ENCODE measurements at places on chromosomes 5 and 9.

GRCh38 chr5:99589424-99589823 is 660.6 kb upstream of the CHD1 start:
- DNase-seq, result no peak

DNA sequence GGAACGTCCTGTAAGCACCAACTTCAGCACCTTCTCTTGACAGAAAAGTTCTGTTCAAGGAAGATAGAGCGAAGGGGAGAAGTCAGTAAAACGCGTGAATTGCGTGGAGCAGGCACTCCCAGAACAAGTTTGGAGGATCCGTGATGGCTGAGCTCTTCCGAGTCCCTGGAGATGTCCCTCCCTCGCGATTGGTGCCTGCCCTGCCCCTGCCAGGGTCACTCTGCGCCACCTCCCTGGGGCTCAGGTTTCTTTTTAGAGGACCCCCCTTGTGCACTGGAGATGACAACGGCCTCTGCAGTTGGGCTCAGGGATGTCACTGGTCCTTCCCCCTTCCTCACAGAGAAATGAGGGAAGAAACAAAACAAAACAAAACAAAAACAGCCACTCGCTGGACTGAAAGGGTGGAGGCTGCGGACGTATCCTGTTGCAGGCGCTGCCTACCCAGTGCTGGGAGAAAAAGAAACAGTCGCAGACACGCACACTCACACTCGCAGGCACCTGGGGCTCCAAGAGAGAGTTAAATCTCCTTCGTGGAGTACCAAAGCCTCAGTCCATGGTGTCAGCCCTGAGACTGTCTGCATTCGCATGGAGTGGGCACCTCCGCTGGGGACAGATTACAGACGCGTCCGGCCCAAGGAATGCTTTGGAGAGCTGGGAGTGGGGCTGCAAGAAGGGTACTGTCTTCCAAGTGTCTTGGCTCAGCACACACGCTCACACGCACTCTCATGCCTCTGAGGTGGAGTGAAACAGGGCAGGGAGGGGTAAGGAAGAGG is 512.7 kb downstream of the SLCO4C1 start:
- no peak for DNase-seq

DNA sequence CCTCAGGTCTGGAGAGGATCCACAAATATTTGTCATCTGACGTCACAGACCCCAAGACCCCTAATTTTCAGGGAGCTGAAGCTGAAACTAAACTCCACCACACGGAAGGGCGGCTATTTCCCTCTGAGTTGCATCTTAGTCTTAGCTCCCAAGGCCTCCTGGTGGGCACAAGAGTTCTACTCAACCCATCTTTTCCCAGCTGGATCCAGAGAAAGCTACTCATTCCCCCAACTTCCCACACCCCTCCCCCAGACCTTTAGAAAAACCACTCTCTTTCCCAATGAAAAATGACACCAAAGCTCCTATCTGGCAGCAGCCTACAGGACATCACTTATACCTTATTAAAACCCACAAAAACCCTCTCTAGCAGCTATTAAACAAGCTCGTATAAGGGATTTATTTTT is 67.1 kb upstream of the SLC1A1 start:
- no peak for DNase-seq

- no peak for DNase-seq
Observed at GRCh38 chr5:160799184-160799583, 52.8 kb downstream of the ATP10B start.

DNA sequence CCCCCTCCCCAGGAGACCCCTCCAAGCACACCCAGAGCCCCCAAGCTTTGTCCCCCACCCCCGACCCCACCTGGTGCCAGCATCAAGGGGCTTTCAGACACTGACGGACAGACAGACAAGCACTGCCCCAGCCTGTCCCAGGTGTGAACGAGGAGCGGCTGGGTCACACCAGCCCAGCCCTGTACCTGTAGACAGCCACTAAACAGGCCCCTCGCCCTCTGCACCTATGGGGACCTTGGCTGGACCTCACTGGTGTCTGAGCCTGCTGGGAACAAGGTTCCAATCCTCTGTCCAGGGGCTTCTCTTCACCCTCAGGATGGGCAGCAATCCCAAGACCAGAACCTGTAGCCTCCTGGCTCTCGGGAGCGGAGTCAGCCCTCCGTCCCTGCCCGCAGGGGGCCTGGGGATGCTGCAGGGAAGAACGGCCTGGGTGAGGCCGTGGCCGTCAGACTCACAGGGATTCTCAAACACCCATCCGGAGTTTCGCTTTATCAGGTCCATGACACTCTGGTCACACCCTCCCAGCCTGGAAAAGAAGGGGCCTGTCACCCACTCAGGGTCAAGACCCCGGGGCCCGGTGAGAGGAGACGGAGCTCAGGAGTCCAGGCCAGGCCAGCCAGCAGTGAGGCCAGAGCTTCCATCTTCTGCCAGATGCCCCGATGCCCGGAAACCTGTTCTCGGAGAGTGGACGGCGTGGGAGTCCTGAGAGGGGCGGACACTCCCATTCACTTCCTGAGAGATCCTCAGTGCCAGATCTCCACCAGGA is 2.8 kb downstream of the LCN6 start:
- no peak for DNase-seq

- DNase-seq, result no peak
Observed at GRCh38 chr5:77972469-77973252, 196.5 kb upstream of the TBCA start.

DNA sequence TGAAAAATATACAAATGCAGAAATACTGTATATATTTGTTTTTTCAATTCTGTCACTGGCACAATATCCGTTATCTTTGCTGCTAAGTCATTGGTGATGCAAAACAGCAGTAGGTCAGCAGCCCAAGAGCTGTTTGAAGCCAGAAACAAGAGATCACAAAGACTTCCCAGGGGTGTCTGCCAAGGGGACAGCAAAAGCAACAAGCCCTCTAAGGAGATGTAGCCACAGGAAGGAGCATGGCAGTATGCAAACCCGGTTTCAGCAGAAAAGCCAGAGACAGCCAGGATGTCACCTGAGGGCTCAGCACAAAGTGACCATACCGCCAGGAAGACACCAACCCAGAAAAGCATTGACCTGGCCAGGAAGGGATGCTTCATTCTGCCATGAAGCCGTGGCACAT is 241.5 kb downstream of the ARRDC3 start:
- no peak for DNase-seq

DNA sequence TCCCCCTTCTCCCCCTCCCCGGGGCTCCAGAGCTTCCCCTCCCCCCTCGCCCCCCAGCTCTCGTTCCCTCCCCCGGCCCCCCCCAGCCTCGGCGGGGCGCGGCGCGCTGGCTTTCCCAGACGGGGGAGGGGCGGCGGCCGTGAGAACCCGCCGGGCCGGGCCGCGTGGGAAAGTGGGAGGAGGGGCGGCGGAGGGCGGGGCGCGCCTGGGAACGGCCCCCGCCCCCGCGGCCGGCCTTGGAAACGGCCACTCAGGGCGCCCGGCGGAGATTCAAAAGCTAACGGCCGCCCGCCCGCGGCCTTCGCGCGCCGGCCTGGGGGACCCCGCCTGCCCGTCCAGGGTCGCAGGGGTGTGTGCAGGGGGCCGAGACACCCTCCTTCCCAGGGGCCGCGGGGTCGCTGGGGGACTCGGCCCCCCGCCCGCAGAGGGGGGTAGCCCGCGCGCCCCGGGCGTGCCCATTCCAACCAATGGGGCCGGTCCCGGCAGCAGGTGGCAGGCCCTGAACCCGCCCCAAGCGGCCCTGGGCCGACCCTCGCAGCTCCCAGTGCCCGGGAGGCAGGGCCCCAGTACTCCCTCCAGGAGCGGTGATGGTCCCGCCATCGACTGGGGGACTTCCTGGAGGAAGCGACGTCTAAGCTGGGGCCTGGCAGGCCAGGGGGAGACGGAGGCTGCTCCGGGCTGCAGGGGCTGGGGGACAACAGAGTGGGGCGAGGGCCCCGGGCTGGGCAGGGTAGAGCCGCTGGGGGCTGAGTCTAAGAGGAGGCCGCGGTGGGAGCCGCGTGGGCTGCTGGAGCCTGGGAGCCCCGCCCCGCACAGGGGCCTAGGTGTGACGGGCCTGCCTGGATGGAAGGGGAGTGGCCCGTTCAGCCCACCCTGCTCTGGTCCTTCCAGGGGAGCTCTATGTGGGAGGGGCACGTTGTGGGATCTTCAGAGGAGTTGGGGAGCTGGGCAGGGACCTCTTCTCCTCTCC is 14.2 kb upstream of the NRARP start:
- no peak for DNase-seq

DNA sequence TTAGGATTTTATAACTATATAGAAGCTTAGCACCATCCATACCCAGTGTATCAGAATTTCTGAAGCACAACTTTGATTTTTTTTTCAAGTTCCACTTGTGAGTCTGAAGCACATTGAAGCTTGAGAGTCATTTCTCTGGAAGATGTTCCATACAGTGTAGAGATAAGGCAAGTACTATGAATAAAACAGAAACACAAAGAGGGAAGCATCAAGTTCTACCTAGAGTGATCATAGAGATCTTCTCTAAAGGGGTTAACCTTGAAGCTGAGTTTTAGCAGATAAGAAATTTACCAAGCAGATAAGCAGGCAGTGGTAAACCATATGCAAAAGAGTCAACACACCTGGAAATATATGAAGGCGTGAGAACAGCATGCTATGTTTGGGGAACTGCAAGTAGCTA is 125.3 kb downstream of the MCTP1 start:
- DNase-seq, result no peak

- DNase-seq, result no peak
Observed at GRCh38 chr5:26181582-26181981, 856.8 kb downstream of the CDH9 start.

DNA sequence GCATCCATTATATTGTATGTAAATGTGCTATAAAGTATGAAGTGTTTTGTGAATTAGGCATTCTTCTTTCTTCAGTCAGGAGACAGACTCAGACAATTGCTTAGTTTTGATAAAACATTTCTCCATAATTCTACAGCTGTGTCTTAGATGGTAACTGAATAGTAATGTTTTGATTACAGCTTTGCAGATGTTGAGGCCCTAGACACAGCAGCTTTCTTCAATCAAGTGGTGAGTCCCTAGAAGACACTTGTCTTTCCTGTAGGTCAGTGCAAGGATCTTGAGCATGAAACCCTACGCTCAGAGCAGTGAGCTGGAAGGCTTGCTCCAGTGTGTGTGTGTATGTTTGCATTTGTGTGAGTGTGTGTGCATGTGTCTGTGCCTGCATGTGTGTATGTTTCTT is 46.8 kb upstream of the CD180 start:
- no peak for DNase-seq

- DNase-seq, result no peak
Observed at GRCh38 chr5:38615981-38616451, 59.6 kb upstream of the LIFR start.

- DNase-seq, result no peak
Observed at GRCh38 chr5:135212361-135213026, 178.5 kb upstream of the PITX1 start.

GRCh38 chr9:85484235-85484634 is 257.5 kb downstream of the AGTPBP1 start:
- DNase-seq, result no peak

DNA sequence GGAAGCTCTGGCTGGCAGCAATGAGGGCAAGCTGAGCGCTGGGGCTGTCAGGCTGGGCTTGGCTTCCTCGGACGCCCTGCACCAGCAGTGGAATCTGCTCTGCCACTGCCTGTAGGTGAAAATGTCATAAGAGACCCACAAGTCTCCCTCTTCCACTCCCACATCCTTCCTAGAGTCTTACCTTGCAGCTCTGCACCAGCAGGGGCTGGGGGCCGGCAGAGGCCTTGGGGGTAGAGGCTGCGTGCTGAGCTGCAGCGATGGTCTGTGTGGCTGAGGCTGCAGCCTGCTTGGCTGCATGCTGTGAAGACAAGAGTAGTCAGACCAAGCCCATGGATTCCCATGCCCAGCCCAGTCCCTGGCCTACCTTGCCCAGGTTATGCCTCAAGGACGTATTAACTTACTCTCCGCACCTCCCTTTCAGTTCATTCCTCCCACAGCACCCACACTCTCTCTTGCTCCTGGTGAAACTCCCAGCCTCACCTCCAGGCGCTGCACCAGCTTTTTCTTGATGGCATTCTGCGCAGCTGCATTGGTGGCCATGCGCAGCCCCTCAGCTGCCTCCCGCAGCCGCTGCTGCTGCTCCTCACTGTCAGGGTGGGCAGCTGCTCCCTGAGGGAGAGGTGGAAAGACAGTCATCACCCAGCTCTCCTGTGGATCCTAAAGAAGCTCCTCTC is 17.3 kb downstream of the TLN1 start:
- DNase-seq, result no peak

DNA sequence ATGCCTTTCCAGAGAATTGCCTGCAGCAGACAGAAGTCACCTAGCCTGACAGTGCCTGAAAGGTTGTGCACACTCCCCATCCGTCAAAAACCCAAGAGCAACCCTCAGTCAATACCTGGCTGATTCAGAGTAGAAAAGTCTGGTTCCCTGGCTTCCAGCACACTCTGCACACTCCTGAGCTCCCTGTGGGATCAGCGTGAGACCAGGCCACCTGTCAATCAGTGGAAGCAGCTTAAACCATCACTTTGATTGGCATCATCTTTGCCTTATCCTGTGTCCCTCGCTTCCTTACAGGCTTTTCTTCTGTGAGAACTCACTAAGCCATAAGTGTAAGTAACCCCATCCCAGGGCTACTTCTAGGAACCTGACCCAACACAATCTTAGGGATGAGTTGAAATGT is 109.8 kb downstream of the ACTL7B start:
- no peak for DNase-seq

- DNase-seq, result no peak
Observed at GRCh38 chr9:112377684-112378327, 2.1 kb upstream of the HSDL2 start.

- no peak for DNase-seq
Observed at GRCh38 chr5:135952683-135953082, 2.1 kb downstream of the LECT2 start.

DNA sequence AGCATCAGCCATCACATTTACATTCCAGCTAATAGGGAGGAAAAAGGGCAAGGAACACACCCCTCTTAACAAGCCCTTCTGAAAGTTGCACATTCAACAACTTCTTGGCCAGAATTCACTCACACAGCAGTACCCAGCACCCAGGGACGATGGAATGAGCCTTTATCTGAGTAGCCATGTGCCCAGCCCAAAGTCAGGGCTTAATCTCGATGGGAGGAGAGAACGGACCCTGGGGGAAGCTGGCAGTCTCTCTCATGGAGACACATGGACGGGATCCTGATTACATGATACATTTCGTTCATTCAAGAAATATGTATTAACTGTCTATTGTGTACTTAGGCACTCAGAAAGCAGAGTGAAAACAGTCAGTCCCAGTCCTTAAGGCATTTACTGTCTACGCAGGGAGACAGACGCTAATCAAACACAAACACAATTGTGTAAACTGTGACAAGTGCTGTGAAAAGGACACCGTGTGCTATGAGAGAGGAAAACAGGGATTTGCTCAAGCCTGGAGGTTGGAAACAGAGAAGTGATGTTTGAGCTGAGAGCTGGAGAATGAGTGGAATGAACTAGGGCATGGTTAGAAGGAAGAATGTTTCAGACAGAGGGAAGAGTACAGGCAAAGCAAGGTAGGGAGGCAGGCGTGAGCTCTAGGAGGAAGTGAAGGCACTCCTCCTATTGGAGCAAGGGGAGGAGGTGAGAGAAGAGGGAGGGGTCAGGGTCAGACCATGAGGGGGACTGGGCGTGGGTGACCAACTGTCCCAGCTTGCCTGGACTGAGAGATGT is 7.4 kb downstream of the OTULINL start:
- DNase-seq, result no peak

GRCh38 chr9:114850871-114851270 is 45.0 kb upstream of the TNFSF15 start:
- no peak for DNase-seq
